Activated CD4-positive, CD25-positive, alpha-beta regulatory T cell treated with anti-CD3 and anti-CD28 coated beads, Interleukin-2, amount 50 U/mL, for 72 hours (primary cell): ENCODE measurements at places on chromosomes 3 and 15.

DNA sequence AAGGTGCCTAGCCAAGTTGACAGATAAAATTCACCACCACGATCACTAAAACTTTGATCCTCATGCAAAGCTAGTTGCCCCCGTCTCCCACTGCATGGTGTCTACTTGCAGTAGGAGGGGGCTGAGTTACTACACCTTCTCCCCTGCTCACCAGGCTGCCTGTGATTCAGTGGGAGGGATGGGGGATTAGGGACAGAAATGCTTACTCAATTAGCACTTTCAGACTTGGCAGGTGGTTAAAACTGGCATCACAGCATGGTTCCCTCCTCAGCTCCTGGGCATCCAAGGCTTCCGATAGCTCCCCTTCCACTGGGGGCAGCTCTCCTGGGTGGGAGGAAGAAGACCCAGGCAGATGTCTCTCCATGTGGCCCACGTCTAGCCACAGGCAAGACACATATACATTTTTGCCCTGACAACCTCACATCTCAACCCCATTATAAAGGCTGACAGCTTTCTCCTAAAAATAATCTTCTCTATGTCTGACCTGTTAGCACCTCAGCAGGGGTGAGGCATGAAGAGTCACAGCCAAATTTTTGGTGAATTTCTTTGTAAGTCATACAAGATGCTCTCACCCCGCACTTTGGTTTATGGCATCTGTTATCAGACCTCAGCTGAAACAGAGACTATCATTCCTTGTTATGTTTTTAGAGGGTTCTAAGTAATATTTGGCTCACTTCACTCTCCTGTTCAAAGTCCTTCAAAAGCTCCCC lies 369.0 kb downstream of the SV2B start:
- no peak for DNase-seq

- no peak for DNase-seq
These were observed 108.3 kb downstream of the SLC49A4 start for GRCh38 chr3:122903171-122903570.

GRCh38 chr3:1355691-1356090 lies 262.9 kb downstream of the CNTN6 start:
- DNase-seq, result no peak

DNA sequence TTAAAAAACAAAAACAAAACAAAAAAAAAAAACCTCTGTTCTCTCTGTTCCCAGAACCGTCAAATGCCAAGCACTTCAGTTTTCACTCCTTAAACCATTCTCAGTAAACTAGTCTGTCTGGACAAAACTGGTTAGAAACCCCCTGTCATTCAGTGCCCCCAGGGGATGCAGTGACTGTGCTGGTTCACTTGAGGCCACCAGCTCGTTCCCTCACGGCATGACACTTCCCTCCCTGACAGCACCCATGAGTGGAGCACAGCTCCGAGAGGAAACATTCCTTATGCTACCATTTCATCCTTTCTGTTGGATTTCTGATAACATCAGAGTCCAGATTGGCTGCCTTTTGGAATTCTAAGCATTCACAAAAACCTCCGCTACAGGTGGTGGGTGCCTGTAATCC lies 244.0 kb upstream of the TPM1 start:
- DNase-seq, result no peak

DNA sequence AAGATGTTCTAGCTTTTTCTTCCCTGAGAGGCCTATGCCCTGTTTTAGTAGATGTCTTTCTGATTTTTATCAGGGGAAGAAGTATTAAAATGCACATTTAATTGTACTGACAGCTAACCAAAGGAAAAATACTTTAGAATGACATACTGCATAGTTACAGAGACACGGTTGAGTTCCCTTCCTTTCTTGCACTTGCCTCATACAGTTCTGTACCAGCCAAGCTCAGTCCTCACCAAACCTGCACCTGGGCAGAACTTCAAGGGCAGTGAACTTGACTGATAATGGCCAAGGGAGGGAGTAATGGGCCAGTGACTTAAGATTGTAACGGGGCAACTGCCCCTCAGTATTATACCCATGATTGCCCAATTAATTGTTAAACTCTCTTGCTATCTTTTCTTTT lies 34.1 kb upstream of the RASGRP1 start:
- DNase-seq, result no peak

- no peak for DNase-seq
These were observed 402.0 kb upstream of the TBL1XR1 start for GRCh38 chr3:177599326-177599725.

- DNase-seq, result no peak
These were observed 29.6 kb downstream of the CPOX start for GRCh38 chr3:98563661-98564281.

- DNase-seq, result no peak
These were observed 55.2 kb downstream of the PXYLP1 start for GRCh38 chr3:141286856-141287255.

- no peak for DNase-seq
These were observed 177.9 kb upstream of the DPH6 start for GRCh38 chr15:35723852-35724251.

GRCh38 chr3:143081844-143082778 lies 37.5 kb upstream of the CHST2 start:
- no peak for DNase-seq

DNA sequence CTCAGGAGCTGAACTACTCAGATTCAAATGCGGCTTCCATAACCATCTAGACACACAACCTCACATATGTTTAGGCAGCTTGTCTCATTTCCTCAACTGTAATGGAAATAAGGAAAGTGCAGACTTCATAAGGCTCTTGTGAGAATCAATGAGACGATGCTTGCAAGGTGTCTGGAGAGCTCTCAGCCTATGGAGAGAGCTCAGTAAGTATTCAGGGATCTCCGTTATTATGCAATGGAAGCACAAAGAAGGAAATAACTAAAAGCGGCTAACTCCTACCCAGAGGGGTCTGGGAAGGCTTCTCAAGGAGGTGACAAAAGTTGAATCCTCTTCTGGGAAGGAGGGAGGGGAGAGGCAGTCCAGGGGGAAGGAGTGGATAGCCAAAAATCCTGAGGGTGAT lies 50.1 kb upstream of the LIPC start:
- no peak for DNase-seq

GRCh38 chr3:53303549-53303948 lies 43.8 kb downstream of the DCP1A start:
- DNase-seq, result no peak

DNA sequence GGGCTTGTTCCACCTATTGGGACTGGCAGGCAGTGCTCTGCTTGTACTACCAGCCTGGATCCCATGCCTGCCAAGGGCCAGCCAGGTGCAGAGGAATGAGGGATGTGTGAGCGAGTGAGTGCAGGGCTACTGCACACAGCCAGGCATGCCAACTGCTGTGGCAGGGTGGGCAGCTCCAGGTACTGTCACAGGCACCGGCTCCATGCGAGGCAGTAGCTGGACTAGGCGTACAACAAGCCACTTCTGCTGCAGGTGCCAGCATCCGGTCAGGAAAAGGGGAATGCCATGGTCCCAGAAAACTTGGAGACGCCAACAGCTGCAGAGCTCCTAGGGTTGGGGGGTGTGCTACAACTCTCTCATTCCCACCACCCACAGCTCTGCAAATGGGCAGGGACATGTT lies 1356.7 kb downstream of the SI start:
- DNase-seq, result no peak

GRCh38 chr3:154294016-154294415 lies 30.3 kb downstream of the DHX36 start:
- DNase-seq, result no peak

- DNase-seq, result no peak
These were observed 29.5 kb downstream of the POPDC2 start for GRCh38 chr3:119630880-119631329.

GRCh38 chr3:116046350-116046749 lies 398.9 kb downstream of the LSAMP start:
- no peak for DNase-seq

DNA sequence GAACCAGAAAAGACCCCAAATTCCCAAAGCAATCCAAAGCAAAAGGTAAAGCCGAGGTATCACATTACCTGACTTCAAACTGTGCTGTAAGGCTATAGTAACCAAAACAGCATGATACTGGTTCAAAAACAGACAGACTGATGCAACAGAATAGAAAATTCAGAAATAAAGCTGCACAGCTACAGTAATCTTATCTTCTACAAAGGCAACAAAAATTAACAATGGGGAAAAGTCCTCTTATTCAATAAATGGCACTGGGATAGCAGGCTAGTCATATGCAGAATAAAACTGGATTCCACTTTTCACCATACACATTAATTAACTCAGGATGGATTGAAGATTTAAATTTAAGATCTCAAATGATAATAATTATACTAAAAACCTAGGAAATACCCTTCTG lies 392.6 kb upstream of the CBLB start:
- DNase-seq, result no peak

DNA sequence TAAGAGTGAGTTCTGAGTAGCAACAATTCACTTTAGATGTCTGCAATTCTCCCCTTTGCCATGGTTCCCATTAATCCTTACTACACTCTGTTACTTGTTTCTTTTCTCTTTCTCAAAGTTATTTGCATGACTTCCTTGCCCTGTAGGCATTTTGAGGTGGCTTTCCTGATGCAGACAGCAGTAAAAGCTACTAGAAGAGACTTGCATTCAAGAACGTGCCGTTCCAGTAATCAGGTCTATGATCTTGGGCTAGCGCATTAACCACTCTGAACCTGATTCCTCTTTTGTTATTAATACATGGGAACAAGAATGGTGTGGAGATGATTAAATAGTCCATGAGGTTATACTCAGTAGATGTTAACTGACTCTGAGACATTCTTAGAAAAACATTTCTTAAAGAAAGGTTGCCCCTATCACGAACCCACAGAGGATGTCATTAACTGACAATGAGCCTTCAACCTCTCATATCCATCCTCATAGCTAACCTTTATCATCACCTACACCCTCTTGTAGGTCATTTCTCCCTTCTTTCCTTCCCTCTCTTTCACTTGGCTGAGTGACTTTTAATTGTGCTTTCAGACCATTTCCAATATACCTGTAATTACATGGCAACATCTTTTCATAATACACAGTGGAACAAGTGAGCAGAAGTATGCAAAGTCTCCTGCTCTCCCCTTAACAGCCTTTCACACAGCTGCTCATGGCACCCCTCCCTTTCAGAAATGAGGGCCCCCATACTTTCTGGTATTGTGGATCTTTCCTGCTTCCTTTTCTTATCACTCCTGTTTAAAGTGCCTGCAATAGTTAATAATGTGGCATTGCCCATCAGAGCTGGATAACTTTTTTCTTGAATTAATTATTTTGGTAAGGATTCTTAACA lies 175.9 kb downstream of the CHST2 start:
- no peak for DNase-seq

GRCh38 chr3:139653582-139653981 lies 24.2 kb downstream of the NMNAT3 start:
- DNase-seq, result no peak

DNA sequence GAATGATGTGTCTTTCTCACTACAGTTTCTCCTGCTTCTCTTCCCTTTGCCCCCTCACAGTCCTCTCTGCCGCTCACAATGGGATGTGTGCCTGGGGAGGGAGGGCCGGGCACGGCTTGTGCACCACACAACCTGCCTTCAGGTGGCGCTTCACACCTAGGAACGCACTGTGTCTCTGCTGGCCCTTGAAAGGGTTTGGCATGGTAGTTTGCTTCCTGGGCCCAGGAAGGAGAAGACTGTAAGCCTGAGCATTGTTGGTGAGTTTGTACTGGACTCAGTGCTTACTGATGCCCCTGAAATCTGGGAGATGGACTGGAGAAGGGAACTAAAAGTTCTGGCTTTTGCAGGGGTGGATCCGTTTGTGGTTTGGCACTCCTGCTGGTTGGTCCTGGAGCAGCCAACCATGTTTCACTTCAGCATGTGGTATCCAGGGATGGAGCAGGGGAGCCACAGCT lies 9.2 kb downstream of the ALPK3 start:
- DNase-seq, result no peak

GRCh38 chr3:102471001-102471400 lies 36.2 kb downstream of the ZPLD1 start:
- no peak for DNase-seq

DNA sequence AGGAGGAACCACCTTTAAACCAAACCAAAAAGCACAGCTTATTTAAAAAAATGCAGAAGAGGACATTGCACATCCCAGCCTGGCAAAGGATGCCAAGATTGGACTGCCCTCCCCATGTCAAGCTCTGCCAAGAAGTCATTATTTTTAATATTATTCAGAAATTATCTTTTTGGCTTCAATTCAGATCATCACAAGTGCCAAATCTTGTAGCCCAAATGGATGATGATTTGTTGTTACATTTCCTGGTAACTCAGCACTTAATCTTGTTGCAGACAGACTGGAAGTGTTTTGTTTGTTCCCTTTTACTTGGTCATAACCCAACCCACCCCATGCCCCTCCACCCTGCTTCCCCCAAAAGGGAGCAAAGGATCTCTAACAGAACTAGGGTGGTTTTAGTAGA lies 28.1 kb upstream of the LXN start:
- no peak for DNase-seq

- no peak for DNase-seq
These were observed 648.5 kb upstream of the NR2F2 start for GRCh38 chr15:95681836-95682544.

GRCh38 chr3:43224405-43225073 lies 61.8 kb upstream of the SNRK start:
- DNase-seq, result no peak

DNA sequence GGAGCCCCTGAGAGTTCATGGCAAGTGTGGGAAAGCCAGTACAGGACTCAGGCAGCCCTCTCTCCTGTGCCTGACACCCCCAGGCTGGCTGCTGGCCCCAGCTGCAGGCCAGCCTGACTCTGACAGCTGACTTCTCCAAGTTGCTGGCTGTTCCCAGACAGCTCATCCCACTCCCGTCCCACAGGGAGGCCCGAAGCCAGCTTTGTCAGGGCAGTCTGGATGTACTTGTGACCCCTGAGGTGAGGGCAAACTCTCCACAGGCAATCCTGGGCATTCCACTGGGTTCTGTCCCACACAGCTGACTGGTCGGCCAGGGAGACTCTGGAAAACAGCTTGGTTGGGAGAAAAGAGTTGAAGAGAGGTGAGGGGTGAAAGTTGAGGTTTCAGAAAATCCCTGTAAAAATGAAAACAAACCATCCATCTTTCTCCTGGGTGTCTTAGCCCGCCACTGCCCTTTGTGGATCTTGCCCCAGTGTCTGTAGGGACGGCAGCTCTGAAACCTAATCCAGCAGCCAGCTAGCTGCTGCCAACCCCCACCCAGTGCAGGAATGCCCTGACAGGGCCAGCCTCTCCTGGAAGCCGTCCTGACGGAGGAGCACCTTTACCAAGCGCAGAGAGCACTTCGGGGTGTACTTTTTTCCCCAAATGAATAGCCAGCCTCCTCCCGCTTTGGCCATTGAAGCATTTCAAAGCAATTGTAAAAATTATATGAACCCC lies 87.9 kb downstream of the DNAJB8 start:
- no peak for DNase-seq

GRCh38 chr3:185837414-185837813 lies 12.6 kb upstream of the IGF2BP2 start:
- DNase-seq, result no peak

GRCh38 chr3:36193448-36193847 lies 186.9 kb upstream of the STAC start:
- DNase-seq, result no peak

GRCh38 chr15:63238171-63238570 lies 39.2 kb upstream of the APH1B start:
- DNase-seq, result no peak

DNA sequence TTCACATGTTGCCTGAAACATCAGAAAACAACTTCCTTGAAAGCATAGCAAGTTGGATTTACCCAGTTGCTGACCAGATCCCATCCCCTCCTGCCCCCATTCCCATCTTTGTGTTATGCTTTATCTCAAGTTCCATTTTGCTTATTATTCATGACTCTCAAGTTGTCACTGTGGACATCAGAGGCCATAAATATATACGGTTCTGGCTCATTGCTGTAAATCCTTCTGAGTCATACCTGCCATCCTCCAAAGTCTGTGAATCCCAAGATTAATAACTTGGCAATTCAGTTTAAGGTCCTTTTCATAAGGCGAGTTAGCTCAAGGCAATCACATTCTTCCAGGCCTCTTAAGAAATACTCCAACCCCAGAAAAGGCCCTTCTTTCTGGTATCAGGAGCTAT lies 126.2 kb upstream of the C2CD4B start:
- DNase-seq, result no peak
